ENCODE measurements at places on chromosomes 11 and 22.

DNA sequence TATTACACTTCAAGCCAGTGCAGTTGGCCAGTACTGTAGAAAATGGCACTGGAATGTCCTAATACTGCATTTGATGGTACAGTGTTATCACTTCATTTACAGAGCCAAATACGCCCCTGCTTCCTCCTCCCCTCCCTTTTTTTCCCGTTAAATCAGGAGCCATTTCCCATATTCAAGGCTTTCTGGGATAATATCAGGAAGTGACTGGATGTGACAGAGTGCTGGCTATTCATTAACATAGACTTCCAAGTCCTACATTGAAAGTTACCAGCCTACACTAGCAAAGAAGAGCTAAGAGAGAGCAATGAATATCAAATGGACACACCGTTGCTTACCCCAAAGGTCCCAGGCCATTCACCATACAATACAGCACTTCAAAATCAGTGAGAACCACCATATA is 32.1 kb upstream of the ABCC8 start:
- no peak for DNase-seq

- peak; percentile 84 for DNase-seq
These were observed 74.5 kb upstream of the ARFGAP3 start for GRCh38 chr22:42931421-42932196.

DNA sequence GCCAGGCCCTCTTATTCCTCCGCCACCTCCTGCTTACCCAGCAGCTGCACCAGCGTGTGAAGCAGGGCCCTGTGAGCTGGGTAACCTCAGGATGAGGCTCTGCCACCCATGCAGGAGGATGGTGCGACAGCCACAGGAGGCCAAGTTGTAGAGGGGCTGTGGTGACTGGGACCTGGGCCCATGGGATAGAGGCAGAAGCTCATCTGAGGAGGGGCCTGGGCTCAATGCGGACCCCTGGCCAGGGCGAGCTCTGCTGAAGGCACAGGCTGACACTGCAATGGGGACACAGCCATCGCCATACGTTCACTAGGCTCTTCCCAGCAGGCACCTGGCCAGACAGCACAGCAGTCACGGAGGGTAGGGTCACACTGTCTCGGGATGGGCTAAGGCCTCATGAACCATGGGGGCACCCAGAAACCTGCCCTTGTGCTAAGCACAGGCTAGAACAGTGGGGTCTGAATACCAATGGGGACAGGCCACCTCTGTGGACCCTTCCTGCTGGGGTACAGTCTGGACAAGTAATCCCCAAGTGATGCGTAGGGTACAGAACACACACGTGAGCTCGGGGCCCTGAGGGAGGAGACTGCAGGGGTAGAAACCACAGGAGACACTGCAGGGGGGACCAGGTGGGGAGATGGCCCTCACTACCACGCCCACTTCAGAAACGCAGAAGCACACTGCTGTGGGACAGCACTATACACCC is 35.3 kb downstream of the GNB1L start:
- DNase-seq, result no peak

DNA sequence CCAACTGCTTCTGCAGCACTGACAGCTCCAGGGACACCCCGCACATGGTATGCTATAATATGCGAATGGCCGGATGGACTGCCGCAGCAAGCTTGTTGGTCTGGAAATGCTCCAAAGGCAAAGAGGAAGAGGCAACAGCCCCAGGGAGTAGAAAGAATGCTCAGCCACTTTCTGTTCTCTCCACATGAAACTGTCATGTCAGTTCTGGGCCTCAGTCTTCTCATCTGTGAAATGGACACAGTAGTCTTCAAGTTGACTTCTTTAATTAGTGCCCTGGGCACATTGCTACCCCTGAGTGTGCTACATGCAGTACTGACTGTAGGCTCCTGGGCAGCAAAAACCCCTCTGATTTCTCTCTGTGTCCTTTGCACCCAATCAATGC is 19.9 kb downstream of the IL10RA start:
- DNase-seq, result peak; percentile 68

DNA sequence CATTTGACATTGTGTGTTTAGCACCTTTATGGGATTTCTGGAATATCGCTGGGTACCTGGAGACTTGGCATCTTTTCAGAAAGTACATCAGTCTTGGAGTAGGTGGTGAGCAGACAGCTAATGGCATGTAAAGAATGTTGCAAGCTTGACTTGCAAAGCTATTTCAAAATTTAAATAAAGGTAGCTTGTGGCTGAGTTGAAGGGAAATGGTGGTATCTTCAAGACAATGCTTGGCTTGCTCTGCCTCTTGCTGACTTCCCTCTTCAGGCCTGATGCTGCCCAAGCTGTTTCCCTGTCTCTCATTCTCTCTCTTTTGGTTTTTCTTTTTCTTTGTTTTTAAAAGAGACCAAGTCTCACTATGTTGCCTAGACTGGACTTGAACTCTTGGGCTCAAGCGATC is 13.2 kb downstream of the ZNRF3 start:
- DNase-seq, result no peak

- no peak for DNase-seq
These were observed 79.8 kb downstream of the C11orf58 start for GRCh38 chr11:16818284-16818683.

- no peak for DNase-seq
These were observed 1.6 kb downstream of the RNF26 start for GRCh38 chr11:119335655-119336543.

DNA sequence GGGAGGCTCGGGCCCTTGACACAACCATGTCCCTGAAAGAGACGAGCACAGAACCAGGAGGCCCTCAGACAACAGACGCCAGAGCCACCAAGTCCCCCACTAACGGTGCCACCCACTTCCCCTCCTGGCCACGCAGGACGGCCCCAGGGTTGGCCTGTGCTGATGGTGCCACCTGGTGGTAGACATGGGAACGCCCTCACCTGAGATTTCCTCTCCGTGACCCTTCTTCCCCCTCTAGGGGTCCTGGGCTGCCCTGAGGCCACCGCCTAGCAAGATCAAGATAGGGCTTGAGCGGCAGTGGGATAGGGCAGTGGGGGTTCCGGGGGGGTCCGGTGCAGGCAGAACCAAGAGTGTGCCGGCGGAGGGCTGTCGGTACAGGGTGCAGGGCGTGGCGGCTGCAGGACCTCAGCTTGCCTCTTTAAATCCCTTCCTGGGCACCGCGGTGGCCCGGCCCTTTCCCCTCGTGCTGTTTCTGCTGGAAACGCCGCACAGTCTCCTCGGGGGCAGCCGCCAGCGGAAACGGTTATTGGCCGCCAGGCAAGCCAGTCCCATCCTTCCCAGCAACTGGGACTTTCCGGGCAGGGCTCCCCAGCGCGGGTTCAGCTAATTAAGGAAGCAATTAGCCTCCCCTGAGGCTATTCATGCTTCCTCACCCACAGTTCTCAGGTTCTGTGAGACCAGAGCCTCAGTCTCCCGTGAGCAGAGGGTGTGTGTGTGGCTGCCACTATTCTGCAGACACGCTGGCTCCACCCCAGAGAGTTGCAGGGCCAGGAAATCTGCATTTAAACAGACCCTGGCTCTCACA is 5.5 kb upstream of the NFAM1 start:
- DNase-seq, result peak; percentile 75

DNA sequence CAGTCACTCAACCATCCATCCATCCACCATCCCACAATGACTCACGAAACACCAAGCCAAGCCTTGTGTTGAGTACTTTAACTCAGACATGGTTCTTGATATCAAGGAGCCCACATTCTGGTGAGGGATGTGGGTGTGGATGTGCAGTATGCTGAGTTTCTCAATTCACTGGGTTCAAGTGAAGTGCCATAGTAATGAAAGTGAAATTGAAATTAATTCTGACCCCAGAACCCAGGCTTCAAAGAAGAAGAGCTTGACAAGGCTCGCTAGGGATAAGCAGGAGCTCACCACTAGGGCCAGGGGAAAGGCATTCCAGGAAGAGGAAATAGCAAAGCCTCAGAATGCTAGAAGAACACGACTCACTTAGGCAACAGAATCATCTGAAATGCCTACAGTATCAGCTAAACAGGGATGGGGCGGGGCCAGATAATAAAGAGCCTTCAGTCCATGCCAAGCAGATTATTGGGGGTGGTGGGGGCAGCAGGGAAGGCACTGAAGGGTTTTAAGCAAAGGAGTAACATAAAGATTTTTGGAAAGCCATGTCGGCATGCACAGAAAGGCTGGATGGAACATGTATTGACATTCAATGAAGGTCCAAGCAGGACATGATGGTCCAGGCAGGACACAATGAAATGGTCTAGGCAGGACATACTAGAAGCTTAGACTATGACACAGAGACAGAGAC is 37.2 kb downstream of the RTL6 start:
- no peak for DNase-seq

DNA sequence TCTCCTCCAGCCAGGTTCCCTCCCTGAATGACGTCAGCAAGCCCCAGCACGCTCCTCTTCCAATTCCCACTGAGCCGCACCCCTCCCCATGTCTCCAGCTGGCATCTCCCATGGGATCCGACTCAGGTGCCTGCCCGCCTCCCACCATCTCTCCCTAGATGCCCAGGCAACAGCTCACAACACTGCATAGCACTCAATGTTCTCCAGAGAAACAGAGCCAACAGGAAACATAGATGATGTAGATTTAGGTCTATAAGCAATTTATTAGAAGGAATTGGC is 532.3 kb downstream of the BRD1 start:
- DNase-seq, result no peak

- no peak for DNase-seq
These were observed 141.8 kb downstream of the TEAD1 start for GRCh38 chr11:12815931-12816494.

- DNase-seq, result peak; percentile 48
These were observed 2.5 kb downstream of the PKP3 start for GRCh38 chr11:396511-396947.

DNA sequence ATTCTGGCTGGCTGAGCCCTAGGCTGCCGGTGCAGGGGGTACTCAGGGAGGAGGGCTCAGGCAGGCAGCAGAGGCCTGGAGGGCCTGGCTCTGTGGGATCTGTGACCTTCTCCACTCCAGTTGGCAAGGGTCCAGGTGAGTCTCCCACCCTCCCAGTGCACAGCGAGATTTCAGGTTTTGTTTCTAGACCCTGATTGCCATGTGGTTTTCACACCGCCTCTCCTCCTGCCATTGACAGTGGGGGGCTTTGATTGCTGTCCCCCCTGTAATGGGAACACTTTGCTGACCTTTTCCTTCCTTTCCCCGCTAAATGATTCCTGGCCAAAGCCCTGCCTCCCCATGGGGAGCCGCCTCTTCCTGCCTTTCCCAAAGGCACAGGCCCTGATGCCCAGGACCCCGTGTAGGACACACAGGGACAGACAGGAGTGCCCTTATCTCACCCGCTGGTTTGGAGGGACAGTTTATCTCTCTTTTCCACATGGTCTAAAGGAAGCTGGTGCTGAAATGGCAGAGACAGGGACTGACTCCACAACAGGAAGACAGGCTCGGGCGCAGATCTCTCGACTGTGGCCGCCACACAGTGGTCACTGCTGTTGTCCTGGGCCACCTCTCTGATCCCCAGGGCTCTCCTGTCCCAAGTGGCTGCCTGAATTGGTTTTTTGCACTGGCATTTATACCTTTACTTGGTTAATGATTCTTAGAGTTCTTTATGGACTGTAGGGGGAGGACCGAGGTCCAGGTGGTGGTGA is 43.4 kb downstream of the BCR start:
- no peak for DNase-seq

GRCh38 chr22:30205281-30206115 is 41.1 kb downstream of the LIF start:
- peak; percentile 71 for DNase-seq

DNA sequence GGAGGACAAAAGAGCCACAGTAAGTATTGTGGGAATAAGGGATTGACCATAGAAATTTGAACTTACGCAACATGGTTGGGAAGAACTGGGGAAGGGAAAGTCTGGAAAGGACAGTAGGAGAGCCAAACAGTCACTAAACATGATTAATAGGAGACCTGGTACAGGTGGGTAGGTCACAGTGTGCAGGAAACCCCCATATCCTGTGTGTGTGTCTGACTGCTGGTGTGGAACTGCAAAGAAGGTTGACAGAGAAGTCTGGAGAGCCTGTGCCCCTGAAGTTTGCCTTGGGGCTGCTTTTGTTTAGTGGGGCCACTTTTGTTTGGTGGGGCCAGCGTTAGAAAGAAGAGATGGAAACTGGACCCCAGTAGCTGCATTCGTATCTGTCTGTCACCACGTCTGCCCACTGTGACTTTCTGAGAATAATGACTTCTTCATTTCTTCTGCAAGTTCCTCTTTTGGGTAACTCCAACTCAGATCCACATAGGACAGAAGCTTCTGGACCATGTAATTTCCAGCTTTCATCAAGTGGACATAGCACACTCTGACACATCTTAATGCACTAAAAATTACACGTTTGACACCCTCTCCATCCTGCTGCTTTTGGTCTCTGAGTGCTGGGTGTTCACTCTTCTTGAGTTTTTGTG is 126.8 kb upstream of the RAG2 start:
- DNase-seq, result peak; percentile 33

- DNase-seq, result peak; percentile 89
These were observed 2.6 kb downstream of the CD44 start for GRCh38 chr11:35141571-35141971.

DNA sequence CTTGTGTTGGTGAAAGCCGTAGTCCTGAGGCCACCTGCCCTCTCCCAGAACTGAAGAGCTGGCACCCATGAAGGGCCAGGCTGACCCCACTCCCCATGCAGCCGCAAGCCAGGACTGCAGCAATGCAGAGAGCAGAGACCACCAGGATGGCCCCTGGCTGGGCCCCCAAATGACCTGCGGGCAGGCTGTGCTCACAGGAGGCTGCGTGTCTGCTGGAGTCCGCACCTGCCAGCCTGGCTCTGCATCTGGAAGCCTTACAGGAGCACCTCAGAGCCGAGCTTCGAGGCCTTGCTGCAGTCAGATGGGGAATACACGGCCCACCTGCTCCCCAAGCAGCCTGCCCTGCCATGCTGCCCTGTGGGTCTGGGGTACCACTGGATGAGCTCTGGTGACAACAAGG is 1336.8 kb downstream of the TBC1D22A start:
- no peak for DNase-seq

- peak; percentile 53 for DNase-seq
These were observed 4.1 kb downstream of the RELT start for GRCh38 chr11:73380331-73380730.

DNA sequence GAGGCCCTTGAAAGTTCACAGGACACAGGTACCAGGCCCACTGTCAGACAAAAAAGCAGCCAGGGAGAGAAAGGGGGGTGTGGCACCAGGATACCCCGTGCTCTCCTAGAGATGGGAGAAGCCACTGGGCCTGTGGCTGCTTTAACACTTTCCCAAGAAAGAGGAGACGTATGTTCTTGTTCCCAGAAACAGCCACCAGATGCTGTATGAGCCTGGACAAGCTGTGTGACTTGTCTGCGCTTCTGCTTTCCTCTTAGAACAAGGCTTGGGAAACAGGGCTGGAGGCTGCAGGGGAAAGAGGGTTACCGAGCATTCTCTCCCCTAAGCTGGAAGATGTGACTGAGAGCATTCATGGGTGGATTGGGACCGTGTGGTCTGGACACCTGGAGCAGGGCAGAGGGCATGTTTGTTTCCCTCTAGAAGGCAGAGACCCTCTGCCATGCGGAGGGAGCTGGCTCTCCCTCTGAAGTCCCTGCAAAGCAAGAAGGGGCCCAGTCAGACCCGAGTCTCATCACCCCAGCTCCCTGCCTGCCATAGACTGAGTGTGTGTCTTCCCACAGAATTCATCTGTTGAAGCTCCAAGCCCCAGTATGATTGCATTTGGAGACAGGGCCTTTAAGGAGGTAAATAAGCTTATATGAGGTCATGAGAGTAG is 74.1 kb downstream of the TRIM29 start:
- DNase-seq, result no peak

Data from suppressor macrophage (primary cell).